Activated CD4-positive, alpha-beta memory T cell treated with anti-CD3 and anti-CD28 coated beads for 36 hours (primary cell): ENCODE measurements at places on chromosomes 3 and 15. TPM values are rescaled to one million over a fixed set of nuclear protein-coding genes. Genes with fewer than 3 reads are reported as not detected.

Gene CHRFAM7A
- not detected for total RNA-seq

Gene TGM4
- not detected for total RNA-seq

Gene ZXDC
- 18.2 TPM for total RNA-seq

Gene CTNNB1
- total RNA-seq: 131 TPM

Gene DTWD1
- total RNA-seq: 14.3 TPM

Gene SAMD7
- not detected for total RNA-seq

DNA sequence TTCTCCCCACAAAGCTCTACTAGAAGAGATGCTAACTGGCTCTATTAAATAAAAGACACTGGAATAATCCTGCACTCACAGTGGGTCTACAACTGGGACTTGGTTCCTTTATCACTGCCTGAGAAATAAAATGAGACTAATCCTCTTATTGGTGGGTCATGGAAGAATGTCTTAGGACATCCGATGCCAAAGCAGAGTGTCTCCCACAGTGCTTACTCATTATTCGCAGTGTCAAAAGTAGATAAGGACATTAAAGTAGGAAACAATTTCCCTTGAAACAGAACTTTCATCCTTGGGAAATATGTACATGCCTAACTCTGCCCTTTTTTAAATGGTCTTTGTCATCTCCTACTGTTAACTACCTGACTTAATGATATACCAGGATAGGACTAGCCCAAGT lies 71.5 kb downstream of the GSK3B start:
- no peak for DNase-seq

DNA sequence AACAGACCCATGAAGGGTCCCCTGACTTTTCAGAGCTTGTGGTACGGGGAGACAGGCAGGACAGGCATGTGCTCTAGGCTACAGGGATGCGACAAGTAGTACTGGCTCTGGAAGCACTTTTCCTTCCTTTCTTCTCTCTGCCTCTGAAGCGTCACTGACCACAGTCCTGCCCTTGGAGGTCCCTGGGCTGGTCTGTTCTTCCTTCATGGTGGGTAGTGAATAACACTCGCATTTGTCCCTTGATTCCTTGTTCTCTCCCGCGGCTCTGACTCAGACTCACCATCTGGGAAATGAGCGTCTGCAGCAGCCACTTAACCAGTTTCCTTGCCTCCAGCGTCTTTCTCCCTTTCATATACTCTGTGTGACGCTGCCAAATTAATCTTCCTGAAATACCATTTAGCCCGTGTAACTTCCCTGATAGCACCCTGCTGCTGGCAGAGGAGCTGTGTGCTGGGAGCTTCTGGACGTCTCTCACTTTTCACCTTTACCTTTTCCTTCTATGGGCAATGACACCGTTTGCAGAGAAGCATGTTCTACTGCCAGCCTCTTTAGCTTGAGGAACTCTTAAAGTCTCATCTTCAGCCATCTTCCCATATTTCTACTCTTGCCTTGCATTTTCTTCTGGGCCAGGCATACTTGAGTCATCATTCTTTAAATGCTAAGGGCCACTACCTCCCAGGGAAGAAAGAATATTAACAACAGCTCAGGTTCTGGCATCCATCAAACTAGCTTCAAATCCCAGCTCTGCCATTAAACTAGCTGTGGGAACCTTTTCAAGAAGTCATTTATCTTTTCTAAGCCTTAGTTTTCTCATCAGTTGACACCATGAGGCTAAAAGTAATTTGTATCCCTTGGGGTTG lies 33.6 kb downstream of the TMEM45A start:
- DNase-seq: no peak

GRCh38 chr3:26078539-26078938 lies 288.6 kb downstream of the OXSM start:
- no peak for DNase-seq

DNA sequence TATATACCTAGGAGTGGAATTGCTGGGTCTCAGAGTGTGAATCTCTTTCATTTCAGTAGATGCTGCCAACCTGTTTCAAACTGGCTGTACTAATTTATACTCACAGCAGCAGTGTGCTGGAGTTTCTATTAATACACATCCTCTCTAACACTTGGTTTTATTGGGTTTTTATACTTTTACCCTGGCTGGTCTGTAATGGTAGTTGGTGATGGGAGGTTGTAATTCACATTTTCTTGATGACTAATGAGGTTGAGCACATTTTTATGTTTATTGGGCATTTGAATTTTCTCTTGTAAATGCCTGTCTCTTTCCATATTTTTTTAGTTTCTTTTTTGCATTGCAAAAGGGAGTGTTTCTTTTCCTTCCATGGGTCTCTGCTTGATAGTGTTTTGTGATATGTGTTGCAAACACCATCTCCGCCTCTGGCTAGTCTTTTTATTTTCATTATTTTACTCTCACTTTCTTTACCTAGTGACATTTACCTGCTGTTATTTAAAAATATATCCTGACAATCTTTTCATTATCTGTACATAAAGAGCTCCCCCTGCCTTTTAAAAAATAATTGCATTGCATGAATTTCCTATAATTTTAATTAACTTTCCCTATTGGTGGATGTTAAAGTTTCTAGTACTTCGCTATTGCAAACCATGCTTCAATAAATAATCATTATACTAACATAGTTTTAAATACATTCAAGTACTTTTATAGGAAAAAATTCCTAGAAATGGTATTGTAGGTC lies 49.0 kb upstream of the GCNT3 start:
- no peak for DNase-seq

DNA sequence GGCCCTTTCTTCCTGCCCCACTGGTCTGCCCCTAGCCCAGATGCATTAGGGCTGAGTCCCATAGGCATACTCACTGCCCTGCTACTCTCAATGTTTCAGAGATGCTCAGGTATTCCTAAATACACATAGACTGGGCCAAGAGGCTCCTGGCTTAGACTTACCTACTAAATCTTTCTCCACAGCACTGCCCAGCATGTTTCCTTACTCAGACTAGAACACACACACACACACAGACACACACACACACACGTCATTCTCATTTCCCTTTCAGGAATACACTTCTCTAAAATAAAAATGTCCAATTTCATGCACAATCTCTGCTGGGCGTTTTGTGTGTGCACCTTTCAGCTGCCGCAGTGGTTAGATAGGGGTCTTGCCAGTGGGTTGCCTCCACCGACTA lies 175.7 kb downstream of the FAM43A start:
- no peak for DNase-seq

DNA sequence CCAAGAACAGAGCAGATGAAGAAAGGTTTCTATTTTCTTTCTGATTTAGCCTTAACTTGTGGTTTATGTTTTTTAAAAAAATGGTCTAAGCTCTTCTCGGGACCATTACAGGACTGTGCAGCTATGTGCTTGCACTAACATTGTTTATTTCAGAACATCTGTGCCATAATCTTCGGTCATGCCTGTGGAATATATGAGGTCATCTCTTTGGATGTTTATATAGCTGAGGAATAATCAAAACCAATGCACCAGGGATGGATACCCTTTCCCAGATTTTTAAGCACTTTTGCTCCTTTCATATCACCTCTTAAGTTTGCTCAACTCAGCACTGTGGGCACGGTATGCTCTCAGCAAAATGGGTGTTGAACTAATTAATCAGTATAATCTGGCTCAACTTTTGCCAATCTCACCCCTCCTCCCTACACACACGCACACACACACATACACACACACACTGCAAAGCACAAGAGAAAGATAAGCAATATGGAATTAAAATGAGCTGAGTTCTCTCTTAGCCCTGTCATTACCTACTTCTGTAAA lies 268.5 kb upstream of the TMC3 start:
- DNase-seq: no peak

GRCh38 chr3:31291818-31292217 lies 240.9 kb upstream of the STT3B start:
- DNase-seq: no peak
